ENCODE measurements at places on chromosomes 3 and 15. TPM values are rescaled to one million over a fixed set of nuclear protein-coding genes. Genes with fewer than 3 reads are reported as not detected.

Gene EEFSEC
- polyA plus RNA-seq = 40.9 TPM

Gene EFHB
- polyA plus RNA-seq = 2.4 TPM

Gene GRK7
- not detected for polyA plus RNA-seq

Gene ITGB5
- polyA plus RNA-seq = 18.8 TPM

Gene ADPGK
- polyA plus RNA-seq = 19.4 TPM

Data from brain (organoid and tissue), 16 donors.